ENCODE measurements at places on chromosomes 13 and 19.
A peak's percentile ranks its signal among the peaks of the same experiment; 100 is the strongest.

DNA sequence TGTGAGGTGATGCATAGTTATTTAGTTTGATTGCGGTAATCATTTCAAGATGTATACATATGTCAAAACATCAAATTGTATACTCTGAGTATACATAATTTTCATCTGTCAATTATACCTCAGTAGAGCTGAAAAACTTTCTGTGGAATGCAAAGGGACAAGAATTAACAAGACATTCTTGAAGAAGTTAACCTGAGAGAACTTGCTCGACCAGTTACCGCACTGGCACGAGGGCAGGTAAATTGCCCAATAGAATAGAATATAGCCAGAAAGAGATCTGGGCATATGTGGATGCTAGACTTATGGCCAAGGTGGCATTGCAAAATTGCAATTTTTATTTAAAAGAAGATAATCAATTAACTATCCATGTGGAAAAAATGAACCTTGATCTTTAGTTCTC lies 42.3 kb upstream of the GJB6 start:
- no peak for DNase-seq

- no peak for DNase-seq
These were observed 40.6 kb downstream of the COL4A2 start for GRCh38 chr13:110347535-110348308.

- DNase-seq: no peak
These were observed at the start of gene KCNN1 for GRCh38 chr19:17966550-17967256. Gene KCNN1, plus strand, starts transcription at chr19:17967107. Its CDS starts 6,782 bp downstream, at chr19:17973889.

GRCh38 chr13:24863748-24864540 lies 100.0 kb downstream of the RNF17 start:
- no peak for DNase-seq

DNA sequence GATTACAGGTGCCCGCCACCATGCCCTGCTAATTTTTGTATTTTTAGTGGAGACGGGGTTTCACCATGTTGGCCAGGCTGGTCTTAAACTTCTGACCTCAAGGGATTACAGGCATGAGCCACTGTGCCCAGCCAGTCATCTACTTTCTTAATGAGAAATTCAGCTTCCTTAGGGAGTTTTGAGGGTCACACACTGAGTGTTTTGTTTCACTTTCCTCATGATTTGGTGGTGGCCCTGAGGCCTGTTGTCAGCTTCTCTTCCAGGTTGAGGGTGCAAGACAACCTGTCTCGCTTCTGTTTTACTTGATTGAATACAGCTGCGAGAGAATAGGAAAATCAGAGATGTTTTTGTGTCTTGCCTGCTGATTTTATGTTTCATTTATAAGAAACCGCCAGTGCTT lies 9.9 kb downstream of the FRY start:
- no peak for DNase-seq

DNA sequence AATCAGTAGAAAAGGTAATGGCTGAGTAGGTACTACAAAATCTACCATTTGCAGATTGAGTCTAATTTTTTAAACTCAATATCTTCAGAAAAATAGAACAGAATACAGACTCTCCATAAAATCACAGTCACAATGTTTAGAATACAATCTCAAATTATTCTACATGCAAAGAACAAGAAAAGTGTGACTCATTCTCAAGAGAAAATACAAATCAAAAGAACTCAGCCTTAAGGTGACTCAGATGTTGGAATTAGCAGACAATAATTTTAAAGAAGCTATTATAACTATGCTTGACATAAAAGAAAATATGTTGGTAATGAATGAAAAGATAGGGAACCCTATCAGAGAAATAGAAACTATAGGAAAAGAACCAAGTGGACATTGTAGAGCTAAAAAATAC lies 78.9 kb downstream of the RXFP2 start:
- no peak for DNase-seq

DNA sequence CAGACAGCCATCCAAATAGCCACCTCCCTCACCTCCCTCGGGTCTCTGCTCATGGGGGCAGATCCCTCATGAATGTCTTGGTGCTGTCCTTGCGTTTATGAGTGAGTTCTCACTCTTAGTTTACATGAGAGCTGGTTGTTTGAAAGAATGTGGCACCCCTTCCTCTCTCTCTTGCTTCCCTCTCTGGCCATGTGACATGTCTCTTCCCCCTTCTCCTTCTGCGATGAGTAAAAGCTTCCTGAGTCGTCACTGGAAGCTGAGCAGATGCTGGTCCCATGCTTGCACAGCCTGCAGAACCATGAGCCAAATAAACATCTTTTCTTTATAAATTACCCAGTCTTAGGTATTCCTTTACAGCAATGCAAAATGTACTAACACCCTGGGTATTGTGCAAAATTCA lies 208.7 kb downstream of the LACC1 start:
- no peak for DNase-seq

- DNase-seq: peak; percentile 82
These were observed at the start of gene NR2C2AP for GRCh38 chr19:19203012-19203856. Gene NR2C2AP, minus strand, starts transcription at chr19:19203414. Its CDS starts 354 bp downstream, at chr19:19203060.

DNA sequence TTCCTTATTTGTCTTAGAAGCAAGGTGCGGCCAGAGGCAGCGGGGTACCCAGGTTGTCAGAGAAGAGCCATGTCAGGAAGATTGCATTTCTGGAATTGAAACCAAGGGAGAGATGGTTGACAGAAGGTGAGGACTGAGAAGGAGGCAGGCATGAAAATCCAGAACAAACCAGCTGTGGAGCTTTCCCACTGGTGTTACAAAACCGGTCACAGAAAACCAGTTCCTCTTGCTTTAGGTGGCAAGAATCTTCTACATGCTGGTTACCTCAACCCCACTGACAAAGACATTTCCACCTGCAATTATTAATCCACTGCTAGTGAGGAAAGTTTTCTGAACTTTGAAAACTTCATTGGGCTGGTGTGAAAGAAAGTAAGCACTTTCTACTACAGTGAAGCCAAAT lies 64.0 kb upstream of the MED4 start:
- DNase-seq: no peak

- DNase-seq: no peak
These were observed 164.8 kb upstream of the ZNF536 start for GRCh38 chr19:30207357-30207756.

DNA sequence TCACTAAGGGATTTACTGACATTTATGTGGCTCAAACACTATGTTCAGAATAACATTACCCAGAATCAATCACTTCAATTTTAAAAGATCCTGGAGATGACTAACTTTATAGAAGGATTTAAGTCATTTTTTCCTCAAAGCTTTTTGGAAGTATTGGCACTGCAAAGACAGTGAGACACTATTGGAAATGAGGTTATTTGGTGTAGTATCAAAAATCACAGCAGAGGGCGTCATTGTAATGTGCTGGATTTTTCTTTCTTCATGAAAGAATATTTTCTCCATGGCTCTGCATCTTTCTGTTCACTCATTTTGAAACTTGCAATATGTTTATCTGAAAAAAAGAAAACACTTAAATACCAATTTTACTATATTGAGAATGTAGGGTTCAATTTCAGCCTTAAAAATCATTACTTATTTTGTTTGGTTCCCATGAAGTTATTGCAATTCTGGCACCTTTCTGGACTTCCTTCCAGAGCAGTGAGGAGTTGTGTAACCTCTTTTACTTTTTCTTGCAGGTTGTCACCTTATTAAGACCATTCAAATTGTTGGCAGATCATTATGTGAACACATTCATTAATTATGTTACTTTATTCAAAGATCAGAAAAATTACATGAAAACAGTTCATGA lies 3.7 kb upstream of the CSNK1A1L start:
- no peak for DNase-seq

DNA sequence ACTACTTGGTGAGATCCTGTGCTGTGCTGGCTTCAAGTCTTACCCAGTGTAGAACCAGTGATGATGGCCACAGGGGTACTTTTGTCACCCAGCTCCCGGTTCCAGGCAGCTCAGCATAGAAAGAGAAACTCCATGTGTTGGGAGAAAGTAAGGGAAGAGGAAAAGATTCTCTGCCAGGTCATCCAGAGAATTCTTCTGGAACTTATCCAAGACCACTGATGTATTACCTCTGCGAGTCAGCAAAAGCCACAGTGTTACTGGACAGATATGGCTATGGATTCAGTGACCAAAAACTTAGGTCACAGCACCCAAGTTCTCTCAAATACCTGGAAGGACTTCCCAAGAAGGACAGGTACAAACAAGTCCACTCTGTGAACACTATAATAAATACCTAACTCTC lies 399.5 kb upstream of the MIR17HG start:
- no peak for DNase-seq

- DNase-seq: no peak
These were observed 20.8 kb downstream of the PRAM1 start for GRCh38 chr19:8481616-8482015.

DNA sequence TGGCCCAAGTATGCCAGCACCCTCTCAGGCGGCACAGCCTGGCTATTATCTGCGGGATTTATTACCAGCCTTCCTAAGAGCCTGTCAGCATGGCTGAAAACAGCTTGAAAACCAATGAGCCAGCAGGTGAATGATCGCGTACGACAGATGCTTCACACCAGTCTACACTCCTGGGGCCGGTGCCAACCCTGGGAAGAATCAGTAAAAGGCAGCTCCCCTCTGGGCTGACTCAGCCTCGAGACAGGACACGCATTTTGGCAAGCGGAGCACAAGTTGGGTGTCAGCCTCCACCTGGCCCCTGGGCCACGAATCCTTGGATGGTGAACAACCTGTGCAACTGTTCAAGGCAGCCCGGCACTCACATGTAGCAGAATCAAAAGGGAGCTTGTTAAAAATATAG lies 15.6 kb downstream of the EMP3 start:
- no peak for DNase-seq

Data from stimulated activated CD8-positive, alpha-beta memory T cell treated with anti-CD3 and anti-CD28 coated beads, Interleukin-2, amount 100 ng/mL, for 1 hour (primary cell).